ENCODE measurements at places on chromosomes 4 and X. TPM values are rescaled to one million over a fixed set of nuclear protein-coding genes. Genes with fewer than 3 reads are reported as not detected.
A peak's percentile ranks its signal among the peaks of the same experiment; 100 is the strongest.

Gene IQCM
- total RNA-seq, result not detected

GRCh38 chr4:128796934-128797333 lies 12.6 kb upstream of the JADE1 start:
- no peak for DNase-seq

- no peak for DNase-seq
These were observed 102.6 kb downstream of the SATL1 start for GRCh38 chrX:85140964-85141363.

DNA sequence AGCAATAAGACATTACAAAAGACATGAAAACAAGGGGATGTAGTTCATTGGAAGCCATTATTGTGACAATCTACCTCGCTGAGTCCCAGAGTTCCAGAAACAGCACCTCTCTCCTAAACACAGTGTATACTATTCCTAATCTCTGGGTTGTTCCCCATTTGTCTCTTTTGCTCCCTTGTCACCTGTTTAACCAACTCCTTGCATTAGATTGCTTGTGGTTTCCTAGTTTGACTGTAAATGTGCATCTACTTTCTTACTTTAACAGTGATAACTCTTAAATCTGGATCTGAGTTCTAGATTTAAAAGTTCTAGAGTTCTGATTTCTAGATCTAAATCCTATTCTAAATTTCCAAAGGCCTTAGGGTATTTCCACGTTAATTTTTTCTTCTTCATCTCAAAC lies 71.6 kb upstream of the TET2 start:
- no peak for DNase-seq

DNA sequence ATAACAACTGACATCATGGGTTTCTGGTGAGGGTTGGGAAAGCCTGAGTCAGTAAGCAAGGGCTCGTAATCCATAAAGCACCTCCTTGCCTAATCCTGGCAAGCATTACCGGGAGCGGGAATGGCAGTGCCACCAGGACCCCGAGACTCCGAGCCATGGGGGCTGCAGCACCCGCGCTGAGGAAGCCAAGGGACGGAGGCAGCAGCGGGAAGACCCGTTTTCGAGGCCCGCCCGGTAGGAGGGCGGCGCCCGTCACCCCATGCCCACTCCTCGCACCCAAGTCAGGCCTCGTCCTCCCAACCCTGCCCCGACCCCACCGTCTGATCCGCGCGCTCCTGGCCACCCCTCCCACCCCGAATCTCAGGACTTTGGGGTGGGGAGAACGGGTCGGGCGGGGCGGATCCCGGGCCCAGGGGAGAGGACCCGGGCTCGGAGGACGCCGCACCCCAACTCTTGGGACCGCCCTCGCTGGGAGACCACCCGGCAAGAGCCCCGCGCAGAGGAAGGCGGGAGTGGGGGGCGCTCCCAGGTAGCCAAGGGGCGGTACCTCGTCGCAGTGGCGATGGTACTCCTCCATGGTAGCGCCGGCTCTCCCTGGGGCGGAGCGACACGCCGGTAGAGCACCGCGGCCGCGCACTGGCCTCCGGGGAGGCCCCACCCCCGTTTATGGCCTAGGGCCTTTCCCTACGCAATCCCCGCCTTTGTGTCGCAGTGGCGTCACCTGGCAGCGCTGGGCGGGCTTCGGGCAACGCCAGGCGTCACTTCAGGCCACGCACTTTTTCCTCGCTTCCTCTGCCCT lies at the start of gene DYNLT3:
TSS of gene DYNLT3 (minus strand) at position 638 of the 799 bp plus-strand sequence. CDS start at position 577, 61 bp downstream.
- peak; percentile 83 for DNase-seq

Gene ARHGEF38
- total RNA-seq, result not detected

DNA sequence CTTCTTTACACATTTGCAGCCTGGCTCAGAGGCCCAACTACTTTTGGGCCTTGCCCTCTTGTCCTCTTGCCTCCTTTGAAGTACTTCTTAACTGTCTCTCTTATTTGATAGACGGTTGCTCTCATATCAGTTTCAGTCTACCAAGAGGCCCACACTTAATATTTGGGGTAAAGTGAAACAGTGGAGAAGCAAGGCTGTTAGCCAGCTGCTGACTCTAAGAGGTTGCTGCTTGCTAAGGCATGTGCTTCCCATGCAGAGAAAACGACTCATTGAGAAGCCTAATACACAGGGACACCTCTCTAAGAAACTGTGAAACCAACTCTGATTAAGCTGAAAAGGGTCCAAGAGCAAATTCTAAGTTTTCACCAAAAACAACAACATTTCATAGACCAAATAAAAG lies 94.6 kb downstream of the PPP3CA start:
- DNase-seq, result no peak

DNA sequence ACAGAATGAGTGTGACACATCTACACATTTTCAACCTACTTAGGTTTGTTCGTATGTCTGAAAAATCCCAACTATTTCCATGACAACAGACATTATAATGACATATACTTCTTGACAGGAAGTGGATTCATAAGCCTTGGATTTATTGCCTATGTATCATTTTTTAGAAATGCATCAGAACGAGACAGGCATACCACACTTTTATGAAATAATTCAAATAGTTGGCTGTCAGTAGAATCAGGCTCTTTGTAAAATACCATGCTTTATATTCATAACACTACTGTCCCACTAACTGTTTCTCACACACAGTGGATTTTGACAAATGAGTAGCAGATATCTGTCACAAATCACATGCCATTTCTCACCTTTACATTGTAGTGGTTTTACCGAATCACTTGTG lies 173.2 kb downstream of the BEND2 start:
- DNase-seq, result no peak

DNA sequence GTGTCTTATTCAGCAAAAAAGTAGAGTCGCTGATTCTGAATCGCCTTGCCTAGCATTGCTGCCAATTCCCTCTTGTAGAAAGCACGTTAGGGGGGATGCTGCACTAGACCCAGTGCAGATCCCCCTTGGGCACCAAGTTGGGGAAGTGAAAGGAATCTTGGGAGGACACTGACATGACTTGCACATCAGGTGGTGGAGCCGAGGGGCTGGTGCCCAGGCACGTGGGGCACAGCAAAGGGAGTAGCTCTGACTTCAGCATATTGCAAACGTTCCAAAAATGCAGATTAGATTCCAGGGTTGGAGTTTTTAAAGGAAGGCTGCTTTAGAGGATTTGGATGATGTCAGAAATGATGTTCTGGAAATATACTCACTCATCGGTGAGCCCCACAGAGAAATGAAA lies 47.4 kb upstream of the GPM6B start:
- no peak for DNase-seq

DNA sequence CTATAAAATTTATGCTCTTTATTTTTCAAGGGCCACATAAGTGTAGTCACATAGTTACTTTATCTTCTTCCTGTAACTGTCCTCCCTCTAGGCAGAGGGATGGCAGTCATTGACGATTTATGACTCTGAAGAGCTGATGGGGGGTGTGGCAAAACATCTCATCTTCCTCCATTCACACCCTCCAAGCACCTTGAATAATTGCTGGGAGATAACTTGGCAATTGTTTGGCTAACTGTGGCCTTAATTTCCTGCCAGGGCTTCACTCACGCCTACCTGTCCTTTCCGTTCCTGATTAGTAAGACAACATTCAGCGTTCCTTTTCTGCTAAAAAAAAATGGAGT lies 329.2 kb downstream of the ARHGAP10 start:
- no peak for DNase-seq

GRCh38 chrX:23062359-23062758 lies 62.6 kb downstream of the DDX53 start:
- no peak for DNase-seq

DNA sequence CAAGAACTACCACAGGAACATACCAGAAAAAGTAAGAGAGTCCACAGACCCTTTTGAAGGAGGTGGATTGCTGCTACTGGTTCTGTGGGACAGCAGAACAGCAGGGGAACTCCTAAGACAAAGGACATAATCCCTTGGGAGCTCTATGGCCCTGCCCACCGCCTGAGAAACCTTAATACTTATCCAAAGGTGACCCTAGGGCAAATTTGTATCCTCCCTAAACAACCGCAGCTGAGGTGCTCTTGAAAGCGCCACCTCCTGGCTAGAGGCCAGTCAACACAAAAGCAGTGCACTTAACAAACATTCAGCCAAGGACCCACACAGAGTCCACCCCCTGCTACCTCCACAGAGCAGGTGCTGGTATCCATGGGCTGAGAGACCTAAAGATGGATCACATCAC lies 136.8 kb downstream of the ADAM29 start:
- DNase-seq, result no peak

Gene TLR6
- total RNA-seq, result 4.4 TPM

GRCh38 chr4:44446801-44447562 lies 1.6 kb downstream of the KCTD8 start:
- no peak for DNase-seq

Gene LIN54
- total RNA-seq, result 22.7 TPM

Gene GASK1B
- total RNA-seq, result not detected

Measured in activated naive CD8-positive, alpha-beta T cell treated with anti-CD3 and anti-CD28 coated beads for 36 hours (primary cell).